Myocyte (in vitro differentiated cells): ENCODE measurements at places on chromosomes 12 and 14.

DNA sequence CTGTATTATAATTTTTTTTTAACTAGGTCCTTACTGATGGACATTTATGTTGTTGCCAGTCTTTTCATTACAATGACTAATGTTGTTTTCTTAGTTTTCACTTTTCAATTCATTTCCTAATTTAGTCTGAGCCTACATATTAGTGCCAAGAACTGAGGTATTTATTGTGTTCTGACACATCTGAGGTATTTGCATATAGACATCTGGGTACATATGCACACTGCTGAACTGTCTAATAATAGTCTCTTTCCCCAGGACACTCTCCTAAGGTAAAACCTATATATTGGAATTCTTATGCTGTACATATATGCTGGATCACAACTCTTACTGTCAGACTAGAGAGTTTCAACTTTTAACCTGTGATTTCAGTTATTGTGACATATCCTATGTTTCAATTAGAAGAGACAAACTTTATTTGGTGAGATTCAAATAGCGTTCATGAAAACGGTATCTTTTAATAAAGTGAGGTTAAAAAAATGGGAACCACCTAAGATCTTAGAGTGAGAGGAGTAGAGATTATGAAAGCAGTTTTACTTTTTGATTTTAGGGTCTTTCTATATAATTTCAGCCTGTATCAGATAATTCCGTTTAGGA, 263.2 kb downstream of the RAD51B start:
- no peak for DNase-seq

GRCh38 chr12:87280356-87280755, 748.8 kb downstream of the C12orf50 start:
- no peak for DNase-seq

- peak; percentile 7 for DNase-seq
These were observed 195.2 kb upstream of the LRIG3 start for GRCh38 chr12:59115526-59115925.

DNA sequence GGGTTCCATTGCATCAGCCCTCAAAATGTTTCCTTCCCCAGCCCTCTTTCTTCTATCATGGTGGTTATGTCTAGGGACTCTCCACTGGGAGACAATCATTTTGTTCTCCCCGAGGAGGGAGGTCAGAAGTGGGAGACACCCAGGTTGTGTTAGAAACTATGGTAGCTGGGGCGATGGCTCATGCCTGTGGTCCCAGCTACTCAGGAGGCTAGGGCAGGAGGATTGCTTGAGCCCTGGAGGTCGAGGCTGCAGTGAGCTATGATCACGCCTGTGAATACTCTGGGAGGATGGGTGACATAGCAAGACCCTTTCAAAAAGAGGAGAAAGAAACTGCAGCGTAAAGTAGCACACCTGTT, 13.0 kb upstream of the LRRC23 start:
- DNase-seq: no peak

DNA sequence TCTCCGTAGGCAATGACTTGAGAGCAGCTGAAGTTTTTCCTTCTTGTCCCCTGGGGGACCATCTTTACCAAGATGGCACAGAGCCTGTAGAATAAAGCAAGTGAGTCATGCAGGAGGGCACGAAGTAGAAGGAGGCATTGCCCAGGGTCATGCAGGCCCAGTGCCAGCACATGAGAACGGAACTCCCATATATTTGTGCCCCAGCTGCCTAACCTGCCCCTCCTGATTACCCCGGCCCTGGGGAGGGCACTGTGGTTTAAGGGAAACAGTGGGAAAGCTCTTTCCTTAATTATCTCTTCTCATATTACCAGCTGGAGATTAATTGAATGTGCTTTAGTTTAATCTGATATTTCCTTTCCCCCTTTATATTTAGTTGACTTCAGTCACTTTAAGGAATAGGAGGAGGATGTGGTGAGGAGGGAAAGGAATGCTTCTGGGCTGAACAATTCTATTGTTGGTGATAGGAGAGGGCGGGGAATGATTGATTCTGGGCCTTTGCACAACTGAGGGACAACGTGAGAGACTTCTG, 51.9 kb downstream of the RASSF8 start:
- DNase-seq: peak; percentile 65

DNA sequence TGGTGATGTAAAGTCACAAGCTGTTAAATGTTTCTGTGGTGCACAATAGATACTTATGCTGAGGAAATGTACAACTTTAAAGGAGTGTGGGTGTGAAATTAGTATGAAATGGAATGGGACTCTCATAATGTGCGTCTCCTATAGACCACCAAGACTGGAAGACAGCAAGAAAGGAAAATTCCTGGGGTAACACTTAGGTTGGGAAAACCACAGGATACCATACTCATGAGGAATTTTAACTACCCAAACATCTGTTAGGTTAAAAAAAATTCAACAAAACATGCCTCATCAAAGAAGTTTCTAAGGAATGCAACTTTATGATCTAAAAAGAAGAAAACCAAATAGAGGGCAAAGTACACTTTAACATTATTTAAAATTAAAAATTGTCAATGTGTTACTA, 113.7 kb upstream of the MYF6 start:
- DNase-seq: peak; percentile 61

DNA sequence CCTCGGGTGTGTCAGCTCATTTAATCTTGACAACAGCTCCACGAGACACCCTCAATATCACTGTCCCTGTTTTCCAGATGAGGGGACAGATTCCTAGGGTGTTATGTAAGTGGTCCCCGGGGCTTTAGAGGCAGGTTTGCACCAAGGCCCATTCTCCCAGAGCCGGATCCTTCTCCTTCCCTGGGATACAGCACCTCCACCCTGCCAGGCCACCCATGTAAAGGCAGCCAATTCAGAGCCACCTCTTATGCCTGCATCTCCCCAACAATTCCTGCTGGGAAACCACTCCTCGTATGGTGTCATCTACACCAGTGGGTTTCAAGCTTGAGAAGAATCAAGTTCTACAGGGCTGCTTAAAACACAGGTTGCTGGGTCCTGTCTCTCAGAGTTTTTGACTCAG, 4.1 kb upstream of the CYP46A1 start:
- DNase-seq: no peak

- DNase-seq: peak; percentile 12
These were observed 23.2 kb upstream of the APOF start for GRCh38 chr12:56385873-56386272.

GRCh38 chr14:78164226-78164853, 5.8 kb upstream of the NRXN3 start:
- DNase-seq: no peak

- DNase-seq: no peak
These were observed 28.0 kb downstream of the BDKRB1 start for GRCh38 chr14:96284008-96284407.

GRCh38 chr14:105646175-105646574, 119.8 kb downstream of the TMEM121 start:
- no peak for DNase-seq

- no peak for DNase-seq
These were observed 14.4 kb downstream of the WDR20 start for GRCh38 chr14:102154121-102154520.

- no peak for DNase-seq
These were observed 10.8 kb upstream of the GYS2 start for GRCh38 chr12:21615431-21615830.

DNA sequence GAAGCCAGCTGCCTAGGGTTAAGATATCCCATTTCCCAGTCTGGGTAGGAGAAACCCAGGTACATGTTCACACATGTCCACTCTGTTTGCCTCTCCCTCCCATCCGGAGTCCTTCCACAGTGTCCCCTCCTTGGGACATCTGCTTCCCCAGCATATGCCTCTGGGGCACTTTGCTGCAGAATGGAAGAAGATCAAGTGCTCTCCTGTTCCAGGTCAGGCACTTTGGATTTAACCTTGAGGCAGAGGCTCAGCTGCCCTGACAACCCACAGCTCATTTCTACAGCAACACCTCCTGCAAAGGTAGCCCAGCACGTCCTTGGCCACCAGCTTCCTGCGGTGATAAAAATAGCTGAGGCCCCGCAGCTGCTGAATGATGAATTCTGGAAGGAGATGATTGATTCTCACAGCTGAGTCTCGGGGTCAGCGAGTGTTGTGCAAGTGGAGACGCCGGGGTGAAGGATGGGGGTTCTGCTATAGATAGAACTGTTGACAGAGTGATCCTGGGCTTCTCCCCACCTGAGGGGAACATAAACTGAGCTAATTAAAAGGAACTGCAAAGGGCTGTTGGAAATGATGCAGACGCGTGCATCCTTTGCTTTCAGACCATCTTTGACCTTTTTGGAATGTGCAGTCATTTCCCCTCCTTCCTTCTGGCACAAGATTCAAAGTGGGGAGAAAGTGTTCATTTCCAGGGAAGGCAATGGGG, 145.0 kb downstream of the SLC38A6 start:
- DNase-seq: peak; percentile 99

DNA sequence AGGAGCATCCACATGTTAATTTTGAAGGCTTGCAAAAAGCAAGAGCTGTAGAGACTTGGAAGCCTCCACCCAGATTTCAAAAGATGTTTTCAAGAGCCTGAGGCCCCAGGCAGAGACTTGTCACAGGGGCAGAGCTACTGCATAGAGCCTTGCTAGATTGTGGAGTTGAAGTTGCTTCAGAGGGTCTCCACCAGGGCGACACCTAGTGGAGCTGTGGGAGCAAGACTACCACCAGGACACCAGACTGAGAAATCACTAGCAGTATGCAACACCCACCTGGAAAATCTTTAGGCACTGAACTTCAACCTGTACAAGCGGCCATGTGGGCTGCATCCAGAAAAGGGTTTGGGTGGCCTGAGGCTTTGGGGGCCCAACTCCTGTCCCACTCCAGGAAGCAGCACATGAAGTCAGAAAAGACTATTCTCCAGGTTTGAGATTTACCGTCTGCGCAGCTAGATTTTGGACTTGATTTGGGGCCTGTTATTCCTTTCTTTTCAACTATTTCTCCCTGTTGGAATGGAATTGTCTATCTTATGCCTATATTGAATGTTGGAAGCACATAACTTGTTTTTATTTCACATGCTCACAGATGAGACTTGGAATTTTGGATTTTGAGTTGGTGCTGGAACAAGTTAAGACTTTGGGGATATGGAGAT, 508.6 kb downstream of the FLRT2 start:
- DNase-seq: peak; percentile 42

DNA sequence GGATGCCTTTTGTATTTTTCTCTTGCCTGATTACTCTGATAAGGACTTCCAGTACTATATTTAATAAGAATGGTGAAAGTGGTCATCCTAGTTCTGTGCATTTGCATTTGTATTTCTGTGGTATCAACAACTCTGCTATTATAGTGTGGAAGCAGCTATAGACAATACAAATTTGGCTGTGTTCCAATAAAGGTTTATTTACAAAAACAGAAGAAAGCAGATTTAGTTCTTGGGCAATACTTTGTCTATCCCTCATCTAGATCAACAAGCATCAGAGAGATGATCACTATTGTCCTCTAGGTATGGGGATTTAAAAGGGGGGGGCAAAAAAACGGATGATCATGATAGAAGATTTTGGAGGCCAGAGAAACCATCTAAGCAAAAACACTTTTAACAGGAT, 19.1 kb upstream of the BTG1 start:
- no peak for DNase-seq

- peak; percentile 73 for DNase-seq
These were observed 604 bp downstream of the EIF4B start for GRCh38 chr12:53006810-53007309.

DNA sequence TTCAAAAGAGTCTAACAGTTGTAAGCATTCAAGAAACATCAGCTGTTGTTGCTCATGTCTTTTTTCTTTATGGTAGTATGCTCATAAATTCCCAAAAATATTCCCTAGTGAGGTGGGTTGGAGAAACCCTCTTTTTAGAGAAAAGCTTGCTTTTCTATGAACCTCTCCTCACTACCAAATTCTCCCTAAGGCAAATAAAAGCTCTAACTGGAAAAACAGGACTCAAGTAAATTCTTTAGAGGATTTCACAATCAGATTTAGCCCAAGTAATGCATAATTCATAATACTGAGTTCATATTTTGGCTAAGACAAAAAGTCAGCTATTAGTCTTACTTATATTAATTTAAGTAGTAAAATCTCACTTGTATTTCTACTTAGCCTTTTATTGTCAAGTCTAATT, 59.1 kb downstream of the DIO2 start:
- no peak for DNase-seq

GRCh38 chr12:105451211-105451610, 120.7 kb downstream of the C12orf75 start:
- peak; percentile 38 for DNase-seq

GRCh38 chr12:20154052-20154451, 214.3 kb upstream of the PDE3A start:
- peak; percentile 1 for DNase-seq

DNA sequence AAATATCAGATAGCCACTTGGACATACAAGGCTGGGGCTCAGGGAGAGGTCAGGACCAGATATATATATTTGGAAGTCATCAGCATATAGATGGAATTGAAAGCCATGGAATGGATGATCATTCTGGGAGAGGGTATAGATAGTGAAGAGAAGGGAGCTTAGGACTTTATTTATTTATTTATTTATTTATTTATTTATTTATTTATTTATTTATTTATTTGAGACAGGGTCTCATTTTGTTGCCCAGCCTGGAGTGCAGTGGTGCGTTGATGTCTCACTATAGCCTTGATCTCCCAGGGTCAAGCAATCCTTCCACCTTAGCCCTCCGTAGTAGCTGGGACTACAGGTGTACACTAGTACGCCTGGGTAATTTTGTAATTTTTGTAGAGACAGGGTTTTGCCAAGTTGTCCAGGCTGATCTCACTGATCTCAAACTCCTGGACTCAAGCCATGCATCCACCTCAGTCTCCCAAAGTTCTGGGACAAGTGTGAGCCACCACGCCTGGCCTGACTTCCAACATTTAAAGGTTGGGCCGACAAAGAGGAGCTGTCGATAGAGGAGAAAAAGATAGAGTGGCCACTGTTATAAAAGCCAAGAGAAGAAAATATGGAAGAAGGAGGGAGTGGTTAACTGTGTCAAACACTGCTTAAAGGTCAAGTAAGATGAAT, 8.7 kb upstream of the INHBE start:
- no peak for DNase-seq

- DNase-seq: no peak
These were observed 198.1 kb downstream of the DPY19L2 start for GRCh38 chr12:63470161-63470560.
